ENCODE measurements at places on chromosomes 4 and X. TPM values are rescaled to one million over a fixed set of nuclear protein-coding genes. Genes with fewer than 3 reads are reported as not detected.

The ABCG2 gene
- 1.2 TPM for total RNA-seq

The FAT4 gene
- total RNA-seq = 12.1 TPM

The PPP1R3F gene
- 6.9 TPM for total RNA-seq

The UCHL1 gene
- 222 TPM for total RNA-seq

The GJB1 gene
- total RNA-seq = not detected

The PNMA6A gene
- total RNA-seq = not detected

The EGF gene
- 2.6 TPM for total RNA-seq

The CTAG1B gene
- not detected for total RNA-seq

All from LHCN-M2 (cell line).